AG04450 (cell line): ENCODE measurements at places on chromosomes 11 and 22.

DNA sequence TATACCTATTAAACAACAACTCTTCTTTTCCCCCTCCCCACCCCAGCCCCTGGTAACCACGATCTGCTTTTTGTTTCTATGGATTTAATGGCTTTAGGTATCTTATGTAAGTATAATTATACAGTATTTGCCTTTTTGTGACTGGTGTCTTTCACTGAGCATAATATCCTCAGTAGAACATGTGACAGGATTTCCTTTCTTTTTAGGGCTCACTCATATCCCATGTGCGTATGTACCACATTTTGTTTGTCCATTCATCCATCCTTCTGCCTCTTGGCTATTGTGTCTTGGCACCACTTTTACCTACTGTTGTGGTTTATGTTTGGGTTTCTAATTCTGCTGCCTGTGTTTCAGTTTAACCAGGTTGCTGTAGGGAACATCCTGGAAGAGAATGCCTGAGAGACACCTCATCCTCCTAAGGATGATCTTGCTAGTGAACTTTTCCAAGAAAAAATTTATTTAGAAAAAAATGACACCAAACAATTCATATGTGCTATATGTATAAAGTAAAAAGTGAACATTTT is 77.6 kb upstream of the SESN3 start:
- DNase-seq, result no peak

DNA sequence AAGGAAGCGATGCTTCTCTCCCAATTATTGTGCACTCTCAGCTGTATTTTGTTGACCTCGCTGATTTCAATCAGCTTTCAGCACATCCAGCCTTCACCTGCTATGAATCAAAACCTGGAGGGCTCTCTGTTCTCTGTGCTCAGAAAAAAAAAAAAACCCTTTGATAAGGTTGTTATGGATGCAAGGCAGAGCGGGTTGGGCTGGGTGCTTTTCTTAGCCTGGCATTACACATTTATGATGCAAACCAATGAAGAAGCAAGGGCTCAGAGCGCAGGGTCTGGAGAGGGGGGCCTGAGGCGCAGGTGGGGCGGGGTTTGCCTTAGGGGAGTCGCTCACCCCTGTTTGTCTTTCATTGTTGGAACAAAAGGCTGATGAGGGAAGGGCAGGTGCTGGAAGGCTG is 86.0 kb upstream of the CADM1 start:
- no peak for DNase-seq

DNA sequence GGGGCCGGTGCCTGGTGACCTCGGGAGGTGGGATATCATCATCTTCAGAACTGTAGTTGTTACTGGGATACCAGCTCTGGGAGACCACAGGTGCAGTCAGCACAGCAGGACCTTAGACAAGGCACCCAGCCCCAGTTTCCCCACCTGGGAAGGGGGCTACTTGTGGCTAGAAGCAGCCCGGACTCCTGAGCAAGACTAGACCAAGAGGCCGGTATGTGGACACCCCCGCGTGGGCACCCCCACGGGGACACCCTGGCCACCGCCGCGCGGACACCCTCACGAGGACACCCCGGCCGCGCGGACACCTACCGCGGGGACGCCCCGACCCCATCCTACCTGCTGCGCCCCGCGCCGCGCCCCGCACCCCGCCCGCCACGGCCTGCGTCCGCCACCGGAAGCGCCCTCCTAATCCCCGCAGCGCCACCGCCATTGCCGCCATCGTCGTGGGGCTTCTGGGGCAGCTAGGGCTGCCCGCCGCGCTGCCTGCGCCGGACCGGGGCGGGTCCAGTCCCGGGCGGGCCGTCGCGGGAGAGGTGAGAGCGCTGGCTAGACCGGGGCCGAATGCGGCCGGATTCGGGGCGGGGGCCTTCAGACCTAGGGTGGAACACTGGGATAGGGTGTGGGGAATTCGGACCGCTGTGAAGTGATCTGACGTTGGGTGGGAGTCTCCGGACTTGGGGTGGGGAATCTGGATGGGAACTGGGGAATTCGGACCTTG is at the start of the genes COMT and TXNRD2:
TSS of gene COMT (plus strand) at position 408 of the 718 bp plus-strand sequence. CDS start 20,755 bp downstream, outside the sequence.
TSS of gene TXNRD2 (minus strand) at position 454 of the 718 bp plus-strand sequence. CDS start at position 439, 15 bp downstream.
- no peak for DNase-seq

GRCh38 chr11:111633248-111633647 is 31.0 kb downstream of the SIK2 start:
- no peak for DNase-seq

- DNase-seq, result no peak
These were observed 65.9 kb downstream of the C11orf58 start for GRCh38 chr11:16804104-16804947.

GRCh38 chr22:23061471-23062280 is 8.6 kb upstream of the GNAZ start:
- DNase-seq, result no peak

GRCh38 chr11:40215556-40215955 is 1243.9 kb downstream of the LRRC4C start:
- DNase-seq, result no peak

- no peak for DNase-seq
These were observed 66.8 kb downstream of the LRP5 start for GRCh38 chr11:68379206-68379605.

GRCh38 chr22:24137595-24137994 is 43.7 kb upstream of the SUSD2 start:
- peak; percentile 66 for DNase-seq

DNA sequence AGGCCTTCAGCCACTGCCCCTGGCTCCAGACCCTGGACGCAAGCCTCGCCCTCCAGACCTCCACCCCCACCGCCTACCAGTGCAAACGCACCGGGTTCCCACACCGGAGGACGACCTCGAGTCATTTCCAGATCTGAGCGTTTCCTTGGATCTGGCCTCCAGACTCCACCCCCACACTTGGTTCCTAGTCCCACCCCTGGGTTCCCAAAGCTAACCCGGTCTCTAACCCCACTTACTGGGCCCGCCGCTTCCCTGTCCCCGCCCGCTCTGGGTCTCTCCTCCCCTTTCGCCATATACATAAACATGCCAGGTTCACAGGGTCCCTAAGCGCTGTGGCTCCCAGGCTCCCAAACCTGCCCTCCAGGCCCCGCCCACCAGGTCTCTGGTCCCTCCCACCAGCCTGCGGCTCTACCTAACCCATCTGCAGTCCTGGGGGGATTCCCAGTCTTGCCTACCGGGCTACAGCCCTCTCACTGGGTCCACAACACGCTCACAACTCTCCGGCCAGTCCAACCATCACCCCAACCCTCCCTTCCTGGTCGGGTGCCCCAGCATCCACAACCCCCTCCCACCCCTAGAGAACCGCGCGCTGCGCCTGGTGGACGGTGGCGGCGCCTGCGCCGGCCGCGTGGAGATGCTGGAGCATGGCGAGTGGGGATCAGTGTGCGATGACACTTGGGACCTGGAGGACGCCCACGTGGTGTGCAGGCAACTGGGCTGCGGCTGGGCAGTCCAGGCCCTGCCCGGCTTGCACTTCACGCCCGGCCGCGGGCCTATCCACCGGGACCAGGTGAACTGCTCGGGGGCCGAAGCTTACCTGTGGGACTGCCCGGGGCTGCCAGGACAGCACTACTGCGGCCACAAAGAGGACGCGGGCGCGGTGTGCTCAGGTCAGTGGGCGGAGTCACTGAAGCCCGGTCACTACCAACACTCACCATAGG is 36.7 kb downstream of the CD6 start:
- no peak for DNase-seq

DNA sequence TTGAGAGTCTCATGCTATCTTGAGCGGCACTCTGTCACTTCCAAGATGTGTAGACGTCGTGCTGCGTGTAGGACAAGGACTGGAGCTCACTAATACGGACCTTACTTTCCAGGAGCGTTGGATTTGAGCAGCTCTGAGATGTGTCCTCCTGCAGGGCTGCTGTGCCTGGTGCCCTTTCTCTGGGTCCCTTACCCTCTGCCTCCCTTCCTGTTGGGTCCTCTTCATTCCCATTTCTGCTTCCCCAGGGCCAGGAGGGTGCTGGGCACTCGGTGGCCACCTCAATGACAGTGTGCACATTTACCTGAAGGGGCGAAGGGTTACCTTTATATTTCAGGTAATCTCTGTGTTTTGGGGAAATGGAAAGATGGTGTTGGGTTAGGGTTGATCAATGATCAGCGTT is 4.0 kb downstream of the PTDSS2 start:
- no peak for DNase-seq

DNA sequence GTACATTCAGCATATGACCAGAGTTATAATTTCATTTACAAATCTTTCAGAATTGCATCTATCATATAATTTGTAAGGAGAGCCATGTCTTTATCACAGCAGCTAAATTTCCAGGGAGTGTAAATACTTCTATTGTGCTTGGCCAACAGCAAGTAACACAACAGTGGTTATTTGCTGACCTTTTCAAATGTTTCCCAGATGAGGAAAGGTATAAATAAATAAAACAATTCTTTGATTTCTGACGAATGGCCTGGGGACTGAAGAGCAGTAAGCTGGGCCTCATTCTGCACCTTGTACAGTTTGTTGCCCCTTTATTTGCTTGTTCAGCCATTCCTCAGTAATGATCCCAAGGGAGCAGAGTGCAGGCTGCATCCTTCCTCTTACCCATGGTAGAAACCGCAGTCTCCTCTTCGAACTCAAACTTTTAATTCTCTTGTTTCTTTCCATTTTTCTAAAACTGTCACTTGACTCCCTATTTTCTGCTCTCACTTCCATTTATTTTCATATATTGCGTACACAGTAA is 132.8 kb downstream of the DDX10 start:
- DNase-seq, result no peak

GRCh38 chr11:106011481-106011880 is 10.6 kb downstream of the MSANTD4 start:
- no peak for DNase-seq

DNA sequence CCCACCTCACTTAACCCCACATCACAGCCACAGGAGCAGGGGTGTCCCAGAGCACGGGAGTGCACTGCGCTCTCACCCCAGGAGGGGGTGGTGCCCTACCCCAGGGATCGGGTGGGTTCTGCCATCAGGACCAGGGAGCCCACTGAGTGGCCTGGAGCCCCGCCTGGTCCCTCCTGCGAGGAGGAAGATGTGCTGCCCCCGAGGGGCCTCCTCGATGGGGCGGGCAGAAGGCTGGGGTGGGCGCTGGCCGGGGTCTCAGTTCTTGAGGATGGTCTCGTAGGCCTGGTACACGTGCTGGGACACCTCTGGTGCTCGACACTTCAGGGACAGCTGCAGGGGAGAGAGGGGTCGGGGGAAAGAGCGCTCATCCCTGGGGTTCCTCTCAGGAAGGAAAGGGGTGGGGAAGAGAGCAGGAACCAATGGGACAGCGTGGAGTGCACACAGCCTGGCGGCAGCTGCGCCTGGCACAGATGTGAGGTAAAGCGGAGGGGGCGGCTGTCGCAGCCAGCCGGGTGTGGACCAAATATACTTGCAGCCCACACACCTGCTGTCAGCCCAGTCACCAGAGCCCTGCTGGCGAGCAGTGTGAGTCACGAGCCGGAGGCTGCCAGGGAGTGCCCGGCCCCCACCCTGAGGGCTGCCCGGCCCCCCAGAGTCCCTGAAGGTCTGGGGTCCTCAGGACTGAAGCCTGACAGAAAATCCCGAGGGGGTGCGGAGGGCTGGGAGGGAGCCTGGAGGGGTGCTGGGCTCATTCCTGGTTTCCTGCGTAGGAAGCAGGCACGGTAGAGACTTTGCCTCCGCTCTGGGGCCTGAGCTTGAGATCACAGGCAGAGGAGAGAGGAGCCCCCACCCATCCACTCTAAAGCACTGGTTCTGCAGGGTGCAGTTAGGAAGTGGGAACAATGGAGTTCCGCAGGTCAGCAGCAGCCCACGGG is 13.3 kb upstream of the RASL10A start:
- no peak for DNase-seq

DNA sequence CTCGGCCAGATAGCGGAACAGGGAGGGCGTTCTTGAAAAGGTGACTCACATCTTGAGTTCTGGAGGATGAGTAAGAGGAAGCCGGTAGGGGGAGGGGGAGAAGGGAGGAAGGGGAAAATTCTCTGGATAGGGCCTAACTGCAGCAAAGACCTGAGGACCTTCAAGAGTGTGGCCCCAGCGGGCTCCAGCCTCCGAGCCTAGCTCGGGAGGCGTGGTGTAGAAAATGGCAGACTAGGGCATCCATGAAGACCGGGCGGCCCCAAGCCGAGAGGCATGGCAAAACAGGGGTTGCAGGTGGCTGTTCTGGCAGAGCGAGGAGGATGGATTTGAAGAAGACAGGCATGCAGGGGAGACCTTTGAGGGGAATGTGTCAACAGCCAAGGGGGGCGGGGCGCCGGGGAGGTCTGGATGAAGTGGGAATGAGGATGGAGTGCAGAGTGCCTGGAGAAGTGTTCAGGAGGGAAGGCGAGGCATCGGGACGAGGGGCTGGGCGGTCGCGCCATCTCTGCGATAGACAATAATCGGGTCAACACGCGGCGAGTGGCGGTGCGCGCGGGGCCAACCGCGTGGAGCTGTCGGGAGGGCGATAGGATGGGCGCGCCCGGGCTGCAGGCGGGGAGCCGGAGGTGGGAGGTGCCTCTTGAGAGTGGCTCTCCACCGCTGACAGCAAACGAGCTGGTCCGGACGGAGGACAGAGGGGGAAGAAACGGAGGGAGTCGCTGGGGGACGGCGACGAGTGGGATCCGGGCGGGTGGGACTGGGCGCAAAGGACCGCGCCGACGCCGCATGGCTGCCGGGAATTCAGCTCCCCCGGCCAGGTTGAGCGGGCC is 40.0 kb upstream of the CREB3L1 start:
- peak; percentile 51 for DNase-seq

GRCh38 chr11:107017104-107017432 is 1.2 kb downstream of the GUCY1A2 start:
- no peak for DNase-seq
